ENCODE measurements at places on chromosomes 6 and 20. TPM values are rescaled to one million over a fixed set of nuclear protein-coding genes. Genes with fewer than 3 reads are reported as not detected.

DNA sequence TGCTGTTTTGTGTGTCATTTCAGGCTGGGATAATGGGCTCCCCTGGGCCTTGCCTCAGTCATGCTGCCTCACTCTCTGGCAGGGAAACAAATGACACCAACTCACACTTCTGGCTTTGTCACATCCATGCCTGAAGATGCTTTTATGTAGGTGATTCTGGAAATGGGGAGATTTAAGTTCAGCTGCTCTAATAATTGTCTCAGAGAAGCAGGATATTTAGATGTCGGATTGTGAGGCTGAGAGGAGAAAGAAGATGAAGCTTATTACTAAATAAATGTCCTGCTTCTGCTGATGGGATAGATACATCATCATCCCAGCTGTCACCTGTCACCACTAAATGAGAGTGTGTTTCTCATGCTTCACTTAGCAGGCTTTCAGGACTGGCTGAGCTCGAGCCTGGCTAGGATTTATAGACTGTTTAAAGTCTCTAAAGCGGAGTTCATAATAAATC, 480.2 kb upstream of the SPTLC3 start:
- no peak for DNase-seq

GRCh38 chr6:437037-437392, 45.5 kb downstream of the IRF4 start:
- DNase-seq: no peak

DNA sequence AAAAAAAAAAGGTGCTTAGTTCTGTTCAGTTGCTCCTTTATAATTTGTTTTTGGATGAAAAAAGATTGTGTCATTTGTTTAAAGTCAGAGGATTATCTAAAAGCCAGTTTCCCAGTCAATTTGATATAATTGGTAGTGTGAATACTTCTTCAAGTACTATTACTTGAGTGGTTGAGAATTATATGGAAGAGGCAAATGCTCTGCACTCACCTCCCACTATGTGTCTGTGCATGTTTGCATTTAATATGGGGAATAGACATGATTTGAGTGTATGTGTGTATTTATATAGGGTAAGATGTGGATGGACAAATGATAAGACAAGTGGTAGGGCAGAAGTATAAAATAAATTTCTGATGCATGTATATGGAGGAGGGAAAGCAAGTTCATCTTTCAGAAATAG, 15.8 kb downstream of the GJA1 start:
- DNase-seq: no peak

DNA sequence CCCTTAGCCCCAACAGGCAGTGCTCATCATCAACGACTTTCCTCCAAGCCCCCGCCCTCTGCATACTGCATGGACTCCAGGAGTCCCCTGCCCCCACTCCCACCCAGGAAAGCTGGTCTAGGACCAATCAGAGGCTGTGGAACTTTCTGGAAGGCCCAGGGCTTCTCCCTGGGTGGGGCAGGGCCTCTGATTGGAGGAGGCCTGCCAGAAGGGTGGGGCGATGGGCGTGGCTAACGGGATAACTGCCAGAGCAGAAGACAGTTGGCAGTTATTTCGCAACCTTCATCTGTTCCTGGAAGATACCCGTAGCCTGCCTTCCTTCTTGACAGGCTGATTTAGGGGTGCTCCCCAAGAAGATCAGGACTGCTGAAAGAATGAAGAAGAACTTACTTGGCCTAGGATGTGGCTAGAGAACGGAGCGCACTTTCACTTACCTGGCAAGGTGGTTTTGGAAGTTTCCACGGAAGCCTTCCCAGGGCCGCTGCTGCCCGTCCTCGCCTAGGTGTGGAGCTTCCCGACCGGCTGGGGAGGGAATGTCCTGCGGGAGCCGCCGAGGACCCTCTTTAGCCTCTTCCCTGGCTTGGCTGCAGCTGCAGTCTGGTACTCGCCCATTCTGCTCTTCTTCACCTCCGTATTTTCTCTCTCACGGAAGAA, 209.0 kb downstream of the LRFN2 start:
- DNase-seq: no peak

The CRISP3 gene
- polyA plus RNA-seq: 1.2 TPM

All from right lung (tissue), 10 donors.